ENCODE measurements at places on chromosomes 7 and 10. TPM values are rescaled to one million over a fixed set of nuclear protein-coding genes. Genes with fewer than 3 reads are reported as not detected.

DNA sequence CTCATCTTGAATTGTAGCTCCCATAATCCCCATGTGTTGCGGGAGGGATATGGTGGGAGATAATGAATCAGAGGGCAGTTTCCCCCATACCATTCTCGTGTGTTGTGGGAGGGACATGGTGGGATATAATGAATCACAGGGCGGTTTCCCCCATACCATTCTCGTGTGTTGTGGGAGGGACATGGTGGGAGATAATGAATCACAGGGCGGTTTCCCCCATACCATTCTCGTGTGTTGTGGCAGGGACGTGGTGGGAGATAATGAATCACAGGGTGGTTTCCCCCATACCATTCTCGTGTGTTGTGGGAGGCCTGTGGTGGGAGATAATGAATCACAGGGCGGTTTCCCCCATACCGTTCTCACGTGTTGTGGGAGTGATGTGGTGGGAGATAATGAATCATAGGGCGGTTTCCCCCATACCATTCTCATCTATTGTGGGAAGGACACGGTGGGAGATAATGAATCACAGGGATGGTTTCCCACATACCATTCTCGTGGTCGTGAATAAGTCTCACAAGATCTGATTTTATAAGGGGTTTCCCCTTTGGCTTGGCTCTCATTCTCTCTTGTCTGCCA lies 271.0 kb downstream of the MAD1L1 start:
- DNase-seq: peak; percentile 9

GRCh38 chr10:86938260-86938659 lies 19.2 kb downstream of the MMRN2 start:
- no peak for DNase-seq

- DNase-seq: peak; percentile 24
Observed at GRCh38 chr7:40899636-40900507, 765.1 kb downstream of the SUGCT start.

- no peak for DNase-seq
Observed at GRCh38 chr7:100065452-100066186, 15.9 kb downstream of the ZNF3 start.

DNA sequence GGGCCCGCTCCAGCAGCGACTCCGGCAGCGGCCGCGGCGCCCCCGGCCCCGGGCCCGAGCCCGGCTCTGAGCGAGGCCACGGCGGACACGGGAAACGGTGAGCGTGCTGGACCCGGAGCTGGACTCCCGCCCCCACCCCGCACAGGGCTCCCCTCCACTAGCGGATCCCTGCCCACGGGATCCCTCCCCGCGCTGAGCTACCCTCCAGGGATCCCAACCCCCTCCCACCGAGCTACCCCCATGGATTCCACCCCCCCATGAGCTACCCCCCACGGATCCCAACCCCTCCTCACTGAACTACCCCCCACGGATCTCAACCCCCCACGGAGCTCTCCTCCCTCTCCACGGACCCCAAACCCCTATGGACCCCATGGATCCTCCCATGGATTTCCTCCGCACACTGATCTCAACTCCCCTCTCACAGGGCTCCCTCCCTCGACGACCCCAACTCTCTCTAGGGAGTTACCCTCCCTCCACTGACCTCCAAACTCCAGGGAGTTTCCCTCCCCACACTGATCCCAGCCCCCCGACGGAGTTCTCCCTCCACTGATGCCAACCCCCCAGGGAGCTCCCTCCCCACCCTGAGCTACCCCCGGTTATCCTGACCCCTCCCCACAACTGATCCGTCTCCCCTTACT lies 20.6 kb upstream of the HSPB1 start:
- no peak for DNase-seq

GRCh38 chr7:88150033-88150432 lies 69.8 kb downstream of the SRI start:
- no peak for DNase-seq

GRCh38 chr7:77415823-77416620 lies at the start of gene GSAP:
Gene GSAP (minus strand): TSS chr7:77416349. CDS start chr7:77416321, 28 bp downstream.
- DNase-seq: peak; percentile 61

DNA sequence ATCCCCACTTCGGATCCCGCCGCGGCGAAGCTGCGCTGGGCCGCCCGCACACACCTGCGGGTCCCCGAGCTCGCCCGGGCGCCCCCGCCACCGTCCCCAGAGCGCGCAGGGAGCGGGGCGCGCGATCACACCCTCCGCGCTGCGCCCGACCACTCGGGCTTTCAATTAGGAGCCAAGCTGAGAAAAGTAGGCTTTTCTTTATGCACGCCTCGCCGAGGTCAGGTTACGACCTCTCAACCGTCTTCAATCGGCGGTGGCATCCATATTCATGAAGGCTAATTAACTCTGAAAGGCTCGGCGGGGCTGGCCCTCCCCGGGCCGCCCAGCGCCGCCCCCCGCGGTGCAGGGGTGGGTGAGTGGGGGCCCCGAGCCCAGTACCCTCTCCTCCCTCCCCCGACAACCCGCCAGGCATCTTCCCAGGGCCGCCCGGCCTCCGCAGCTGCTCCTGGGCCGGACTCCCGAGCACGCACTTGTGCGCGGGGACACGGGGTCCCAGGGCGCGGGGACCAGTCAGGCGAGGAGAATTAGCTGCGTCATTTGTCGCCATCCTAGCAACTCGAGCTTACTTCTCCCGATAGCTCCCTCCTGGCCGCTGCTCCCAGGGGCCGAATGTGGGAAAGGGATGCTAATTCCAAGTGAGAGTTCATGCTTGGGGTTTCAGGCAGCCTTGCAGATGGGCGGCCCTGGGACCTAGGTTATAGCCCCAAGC lies 155.5 kb upstream of the LYZL2 start:
- no peak for DNase-seq

The ECHDC3 gene
- 21.7 TPM for total RNA-seq

The NXPH1 gene
- not detected for total RNA-seq

The TEX36 gene
- total RNA-seq: not detected

The CALD1 gene
- total RNA-seq: 183 TPM

The AKR1C4 gene
- total RNA-seq: not detected

The GIMAP4 gene
- not detected for total RNA-seq
